CD4-positive, alpha-beta T cell treated with Interleukin-21 for 1 hour (primary cell): ENCODE measurements at places on chromosomes 12 and 14.
A peak's percentile ranks its signal among the peaks of the same experiment; 100 is the strongest.

- no peak for DNase-seq
These were observed 128.9 kb upstream of the SOX5 start for GRCh38 chr12:24078318-24078765.

- DNase-seq: no peak
These were observed 34.6 kb upstream of the MIS18BP1 start for GRCh38 chr14:45287610-45288009.

DNA sequence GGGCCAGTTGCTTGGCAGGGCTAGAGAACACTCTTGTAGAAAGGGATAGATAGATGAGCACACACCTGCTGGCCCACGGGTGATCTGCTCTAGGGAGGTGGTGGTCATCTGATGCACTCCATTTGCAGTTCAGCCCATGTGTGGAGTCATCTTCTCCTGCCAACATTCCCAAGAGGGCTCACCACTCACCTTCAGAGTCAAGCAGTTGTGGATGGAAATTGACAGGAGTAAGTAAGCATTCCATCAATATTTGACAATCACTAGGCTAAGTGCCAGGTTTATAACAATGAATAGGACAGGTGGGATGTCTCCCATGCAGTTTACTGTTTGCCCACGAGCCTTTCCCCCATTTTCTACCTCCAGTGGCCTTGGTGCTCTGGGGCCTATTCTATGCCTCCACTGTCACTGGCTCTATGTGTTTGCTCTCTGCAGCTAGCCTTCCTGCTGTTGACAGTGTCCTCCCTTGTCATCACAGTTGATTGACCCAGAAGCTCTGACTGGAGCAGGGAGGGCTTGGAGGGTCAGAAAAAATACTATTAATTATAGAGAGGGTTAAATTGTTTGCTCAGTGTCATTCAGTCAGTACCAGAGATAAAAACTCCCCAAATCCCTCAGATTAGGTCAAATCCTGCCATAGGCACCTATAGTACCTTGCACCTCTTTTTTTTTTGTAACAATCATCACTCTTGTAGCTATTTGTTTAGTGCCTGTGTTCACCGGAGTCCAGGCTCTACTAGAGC is 134.6 kb upstream of the PZP start:
- no peak for DNase-seq

GRCh38 chr14:76607510-76607909 is 153.8 kb upstream of the VASH1 start:
- no peak for DNase-seq

GRCh38 chr12:8035440-8036010 is 3.0 kb downstream of the FOXJ2 start:
- no peak for DNase-seq

GRCh38 chr12:123115409-123116121 is 35.3 kb downstream of the PITPNM2 start:
- no peak for DNase-seq

GRCh38 chr12:70427611-70428010 is 61.5 kb downstream of the KCNMB4 start:
- DNase-seq: no peak

DNA sequence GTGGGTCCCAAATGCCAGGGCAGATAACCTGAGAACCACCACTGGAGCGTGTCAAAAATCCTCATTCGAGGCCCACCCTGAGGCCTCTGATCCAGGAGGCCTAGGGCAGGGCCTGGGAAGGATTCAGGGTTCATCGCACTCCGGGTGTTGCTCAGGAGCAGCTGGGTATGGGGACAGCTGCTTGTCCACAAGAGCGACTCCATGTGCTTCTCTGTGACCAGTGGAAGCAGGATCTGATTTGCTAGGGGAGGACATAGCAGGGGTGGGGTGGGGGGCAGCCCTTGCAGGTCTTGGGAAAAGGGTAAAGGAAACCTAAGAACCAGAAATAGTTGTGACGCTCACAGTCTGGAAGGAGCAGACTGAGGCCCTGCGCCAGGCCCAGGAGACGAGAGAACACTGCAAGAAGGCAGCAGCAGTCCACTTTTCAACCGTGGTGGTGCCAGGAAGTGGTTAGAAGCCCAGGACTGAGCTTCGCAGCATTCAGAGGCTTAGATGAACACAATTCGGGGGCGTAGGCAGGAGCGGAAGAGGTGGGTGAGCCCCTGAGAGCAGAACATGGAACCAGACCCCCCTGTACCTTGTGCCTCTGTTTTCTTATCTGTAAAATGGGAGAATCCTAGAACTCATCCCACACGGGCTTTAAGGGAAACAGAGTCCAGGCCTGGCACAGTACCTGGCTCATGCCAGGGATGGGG is 33.7 kb downstream of the ITPK1 start:
- DNase-seq: peak; percentile 26

- no peak for DNase-seq
These were observed 156.1 kb upstream of the FSCB start for GRCh38 chr14:44663136-44663535.

DNA sequence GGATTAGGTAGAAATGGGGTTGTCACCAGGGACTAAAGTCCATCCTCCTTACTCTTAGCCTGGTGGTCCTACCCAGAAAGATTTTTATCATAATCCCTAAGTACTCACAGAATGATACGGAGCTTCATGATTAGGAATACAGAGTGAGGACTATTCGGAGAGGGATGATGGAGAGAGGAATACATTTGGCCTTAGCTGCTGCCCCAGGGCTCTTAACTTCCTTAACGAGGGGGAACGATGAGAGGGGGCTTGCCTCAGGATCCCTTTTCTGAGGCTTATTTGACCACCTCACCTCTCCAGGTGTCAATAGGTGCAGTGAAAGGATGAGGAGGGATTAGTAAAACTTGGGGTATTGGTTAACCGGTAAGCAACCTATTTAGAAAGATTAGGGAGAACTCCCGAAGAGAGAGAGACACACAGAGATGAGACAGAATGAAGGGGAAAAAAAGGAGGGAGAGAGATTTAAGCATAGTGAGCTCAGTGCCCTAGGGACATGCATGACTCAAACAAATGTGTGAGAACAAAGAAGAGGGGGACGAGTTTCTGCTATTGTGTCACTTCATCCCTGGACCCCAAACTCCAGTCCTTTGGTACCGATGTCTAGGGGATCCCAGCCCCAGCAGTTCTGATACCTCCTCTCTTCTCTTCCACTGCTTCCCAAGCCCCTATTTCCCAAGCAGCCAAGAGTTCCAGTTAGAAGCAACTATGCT is 1.1 kb downstream of the NFE2 start:
- DNase-seq: no peak

- no peak for DNase-seq
These were observed 206.4 kb downstream of the ERC1 start for GRCh38 chr12:1197264-1198018.

DNA sequence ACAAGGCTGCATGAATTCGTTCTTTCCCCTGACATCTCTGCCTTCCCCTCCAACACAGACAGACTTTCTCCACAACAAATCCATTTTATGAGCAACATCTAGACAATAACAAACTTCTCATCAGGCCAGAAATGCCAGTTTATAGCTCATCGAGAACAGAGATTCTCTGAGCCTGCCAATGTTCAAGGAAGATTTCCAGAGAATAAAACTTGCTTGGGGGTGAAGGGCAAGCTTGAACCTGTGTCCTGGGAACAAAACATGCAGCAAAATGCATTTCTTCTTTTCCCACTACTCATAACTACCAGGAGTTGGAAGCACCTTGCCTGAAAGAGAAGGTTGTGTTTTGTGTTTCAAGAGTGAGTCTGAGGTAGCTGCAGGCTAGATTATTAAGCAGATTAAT is 6.8 kb downstream of the MAP1LC3B2 start:
- no peak for DNase-seq

- DNase-seq: no peak
These were observed 17.9 kb upstream of the TCL1B start for GRCh38 chr14:95668235-95668772.

- DNase-seq: no peak
These were observed 24.9 kb upstream of the RHOJ start for GRCh38 chr14:63179383-63179782.

- no peak for DNase-seq
These were observed 420.8 kb downstream of the EGLN3 start for GRCh38 chr14:33529787-33530757.
